RPMI8226 (cell line): ENCODE measurements at places on chromosomes 2 and 18.

DNA sequence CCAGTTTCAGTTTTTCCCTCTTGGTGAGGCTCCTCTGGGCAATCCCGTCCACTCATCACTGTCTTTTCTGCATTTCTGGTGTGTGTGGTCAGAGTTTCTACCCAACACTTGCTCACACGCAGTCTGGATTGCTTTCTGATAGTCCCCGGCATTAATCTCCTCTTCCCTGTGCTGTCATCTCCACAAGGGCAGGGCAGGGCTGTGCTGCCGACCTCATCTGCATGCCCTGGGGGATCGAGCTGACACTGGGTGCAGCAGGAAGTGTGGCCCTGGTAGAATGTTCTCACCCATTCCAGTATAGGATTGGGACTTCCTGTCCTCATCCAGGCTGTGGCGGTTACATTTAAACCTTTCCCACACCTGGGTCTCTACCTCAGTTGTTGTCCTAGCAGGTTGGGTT is 80.0 kb upstream of the FAM136A start:
- no peak for DNase-seq

- DNase-seq = no peak
Measured at GRCh38 chr2:234672498-234673150, 175.7 kb upstream of the ARL4C start.

DNA sequence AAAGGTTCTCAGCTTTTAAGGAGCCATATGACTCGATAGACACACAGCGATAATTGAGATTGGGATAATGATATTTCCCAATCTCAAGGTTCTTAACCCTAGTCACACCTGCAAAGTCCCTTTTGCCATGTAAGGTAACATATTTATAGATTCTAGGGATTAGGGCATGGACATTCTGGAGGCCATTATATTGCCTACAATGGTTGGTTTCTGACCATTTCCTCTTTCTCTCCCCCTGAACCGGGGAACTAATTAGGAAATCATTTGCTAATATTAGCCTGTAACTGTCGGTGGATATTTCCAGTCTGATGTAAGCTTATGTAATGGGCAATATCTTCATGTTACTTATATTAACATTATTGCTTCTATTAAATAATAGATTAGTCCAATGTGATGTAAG is 40.8 kb upstream of the ARHGAP15 start:
- no peak for DNase-seq

DNA sequence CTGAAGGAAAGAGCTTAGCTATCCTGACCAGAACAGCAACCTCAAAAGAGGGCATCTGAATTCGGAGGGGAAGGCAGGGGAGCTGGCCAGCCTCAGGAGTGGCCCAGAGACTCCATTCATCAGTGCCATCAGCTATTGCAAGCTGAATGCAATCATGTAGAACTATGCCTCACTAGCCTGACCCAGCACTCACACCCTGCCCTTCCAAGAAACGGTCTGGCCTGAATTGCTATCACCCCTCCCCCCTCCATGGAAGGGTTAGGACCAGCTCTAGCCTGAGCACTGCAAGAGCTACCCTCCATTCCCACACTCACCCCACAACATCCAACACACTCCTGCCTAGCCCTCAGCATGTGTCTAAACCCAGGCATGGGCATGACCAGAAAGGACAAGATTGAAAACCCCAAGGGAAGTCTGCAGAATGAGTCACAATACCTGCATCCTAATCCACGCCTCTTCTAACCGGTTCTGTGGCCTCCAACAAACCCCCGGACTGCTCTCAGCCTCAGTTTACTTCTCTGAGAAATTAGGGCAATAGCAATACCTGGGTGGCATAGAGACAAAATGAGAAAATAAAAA is 120.3 kb downstream of the BCL11A start:
- no peak for DNase-seq

GRCh38 chr2:1915196-1915595 is 170.9 kb upstream of the PXDN start:
- no peak for DNase-seq

DNA sequence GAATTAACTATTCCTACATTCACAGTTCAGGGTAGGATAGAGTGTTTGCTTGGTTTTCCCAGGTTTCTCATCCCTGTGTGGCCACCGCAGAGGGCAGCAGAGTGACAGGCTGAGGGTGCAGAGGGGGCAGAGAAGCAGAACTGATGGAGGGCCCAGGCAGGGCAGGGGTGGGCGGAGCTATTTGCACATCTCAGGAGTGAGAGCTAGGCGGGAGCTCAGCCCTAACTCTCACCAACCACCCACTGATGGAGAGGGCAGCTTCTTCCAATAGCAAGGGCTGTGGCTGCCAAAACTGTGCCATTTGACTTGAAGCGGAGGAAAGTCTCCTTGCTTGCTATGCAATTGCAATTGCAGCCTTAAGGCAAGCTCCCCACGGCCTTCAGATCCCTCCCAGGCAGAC is 12.0 kb upstream of the DARS1 start:
- DNase-seq = no peak

- no peak for DNase-seq
Measured at GRCh38 chr2:239927424-239927981, 97.6 kb downstream of the NDUFA10 start.

DNA sequence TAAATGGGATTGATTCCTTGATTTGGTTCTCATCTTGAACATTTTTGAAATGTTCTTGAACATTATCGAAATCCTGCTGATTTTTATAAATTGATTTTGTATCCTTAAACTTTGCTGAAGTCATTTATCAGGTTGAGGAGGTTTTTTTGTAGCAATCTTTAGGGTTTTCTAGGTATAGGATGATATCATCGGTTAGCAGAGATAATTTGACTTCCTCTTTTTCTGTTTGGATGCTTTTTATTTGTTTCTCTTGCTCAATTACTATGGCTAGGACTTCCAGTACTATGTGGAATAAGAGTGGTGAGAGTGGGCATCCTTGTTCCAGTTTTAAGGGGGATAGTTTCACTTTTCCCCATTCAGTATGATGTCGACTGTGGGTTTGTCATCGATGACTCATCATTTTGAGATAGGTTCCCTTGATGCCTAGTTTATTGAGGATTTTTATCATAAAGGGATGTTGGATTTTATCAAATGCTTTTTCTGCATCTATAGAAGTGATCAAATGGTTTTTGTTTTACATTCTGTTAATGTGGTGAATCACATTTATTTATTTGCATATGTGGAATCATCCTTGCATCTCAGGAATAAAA is 201.5 kb upstream of the ZSWIM2 start:
- no peak for DNase-seq

DNA sequence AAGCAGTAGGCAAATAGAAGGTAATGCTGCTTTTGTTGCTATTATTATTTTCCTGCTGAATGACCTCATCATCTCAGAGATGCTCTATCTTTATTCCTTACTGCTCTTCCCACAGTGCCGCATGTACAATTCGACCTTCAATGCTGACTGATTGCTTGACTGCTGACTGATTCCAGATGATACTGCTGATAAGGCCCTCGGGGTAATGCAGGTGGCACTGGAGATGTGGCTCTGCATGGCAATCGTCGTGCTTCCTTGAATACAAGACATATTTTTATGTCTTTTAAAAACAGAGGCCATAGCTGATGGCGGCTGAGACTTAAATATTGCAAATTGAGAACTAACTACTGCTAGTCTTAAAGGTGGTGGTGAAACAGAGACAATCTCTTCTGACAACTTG is 146.6 kb downstream of the LOXHD1 start:
- no peak for DNase-seq

- DNase-seq = no peak
Measured at GRCh38 chr2:123916051-123916450, 109.0 kb upstream of the CNTNAP5 start.

- DNase-seq = no peak
Measured at GRCh38 chr2:55115761-55116597, 65.7 kb upstream of the RTN4 start.

DNA sequence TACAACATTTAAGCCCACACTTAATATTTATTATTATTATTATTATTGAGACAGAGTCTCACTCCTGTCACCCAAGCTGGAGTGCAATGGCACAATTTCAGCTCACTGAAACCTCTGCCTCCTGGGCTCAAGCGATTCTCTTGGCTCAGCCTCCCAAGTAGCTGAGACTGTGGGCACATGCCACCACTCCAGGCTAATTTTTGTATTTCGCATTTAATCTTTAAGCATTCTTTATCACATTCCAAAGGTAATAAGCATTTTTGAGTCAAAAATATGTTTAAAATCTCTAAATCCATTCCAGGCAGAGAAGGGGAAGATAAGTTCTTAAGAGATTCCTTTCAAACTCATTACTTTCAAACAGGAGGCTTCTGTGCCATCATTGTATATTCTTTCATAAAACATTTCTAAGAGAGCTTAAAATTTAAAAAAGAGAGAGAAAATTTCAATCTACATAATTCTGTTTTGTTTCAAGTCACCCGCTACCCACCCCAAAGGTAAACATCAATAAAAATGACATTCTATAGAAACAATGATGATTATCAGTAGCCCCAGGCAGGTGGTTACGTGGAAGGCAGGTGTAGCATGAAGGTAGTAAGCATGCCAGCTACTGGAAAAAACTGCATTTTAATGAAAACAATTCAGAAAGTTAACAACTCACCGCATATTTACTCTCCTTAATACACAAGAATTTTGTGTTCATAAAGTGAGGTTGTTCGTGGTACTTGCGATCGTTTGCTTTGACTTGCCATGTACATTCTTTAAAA is 84.4 kb upstream of the NARS1 start:
- DNase-seq = no peak

GRCh38 chr2:64459575-64459974 is 5.6 kb downstream of the LGALSL start:
- DNase-seq = no peak
